Substantia nigra (tissue), 51 donors: ENCODE measurements at places on chromosomes 13 and 19.

GRCh38 chr19:5186293-5187050 lies 154.1 kb downstream of the PTPRS start:
- DNase-seq = no peak

DNA sequence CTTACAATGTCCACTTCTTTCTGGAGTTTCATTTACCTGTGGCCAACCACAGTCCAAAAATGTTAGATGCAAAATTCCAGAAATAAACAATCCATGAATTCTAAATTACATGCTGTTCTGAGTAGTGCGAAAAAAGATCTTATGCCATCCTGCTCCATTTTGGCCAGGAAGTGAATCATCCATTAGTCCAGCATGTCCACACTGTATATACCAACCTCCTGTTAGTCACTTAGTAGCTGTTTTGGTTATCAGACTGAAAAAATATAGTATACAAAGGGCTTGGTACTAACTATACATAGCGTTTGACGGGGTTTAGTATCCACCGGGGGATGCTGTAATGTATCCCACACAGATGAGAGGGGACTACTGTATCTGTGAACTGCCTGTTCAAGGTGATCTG lies 618.0 kb upstream of the ARGLU1 start:
- no peak for DNase-seq

GRCh38 chr13:41780715-41781706 lies 179.9 kb downstream of the VWA8 start:
- no peak for DNase-seq

DNA sequence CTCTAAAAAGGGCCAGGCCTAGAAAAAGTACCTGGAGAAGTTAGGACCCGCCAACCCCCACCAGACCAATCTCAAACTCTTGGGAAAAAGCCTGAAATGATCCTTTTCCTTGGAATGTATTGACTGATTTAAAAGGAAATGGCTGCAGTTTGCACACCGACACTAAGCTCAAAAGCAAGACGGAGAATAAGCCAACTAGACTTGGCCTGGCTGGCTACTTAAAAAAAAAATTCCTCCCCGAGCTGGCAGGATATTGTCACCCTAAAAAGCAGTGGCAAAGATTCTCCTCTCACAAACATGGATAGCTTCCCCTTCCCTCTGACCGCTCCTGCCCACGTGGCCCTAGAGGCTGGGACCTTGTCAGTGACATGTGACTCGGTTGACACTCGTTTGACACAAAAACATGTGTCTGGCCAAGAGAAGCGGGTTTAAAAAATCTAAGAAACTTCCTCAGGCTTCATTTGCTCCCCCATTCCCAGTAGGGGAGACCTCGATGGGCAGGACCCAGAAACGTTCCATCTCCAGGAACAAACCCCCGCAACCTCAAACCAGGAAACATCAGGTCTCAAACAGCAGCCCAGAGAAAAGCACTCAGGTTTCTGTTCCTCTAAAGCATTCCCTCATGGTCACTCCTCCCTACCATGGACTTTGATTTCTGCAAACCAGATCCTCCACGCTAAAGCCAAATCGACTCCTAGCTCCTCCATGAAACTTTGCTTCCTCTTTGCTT lies 1.3 kb downstream of the RFX1 start:
- no peak for DNase-seq

- no peak for DNase-seq
Observed at GRCh38 chr19:13747098-13747453, 17.2 kb upstream of the MRI1 start.

GRCh38 chr13:67855741-67856238 lies 625.7 kb upstream of the PCDH9 start:
- no peak for DNase-seq

DNA sequence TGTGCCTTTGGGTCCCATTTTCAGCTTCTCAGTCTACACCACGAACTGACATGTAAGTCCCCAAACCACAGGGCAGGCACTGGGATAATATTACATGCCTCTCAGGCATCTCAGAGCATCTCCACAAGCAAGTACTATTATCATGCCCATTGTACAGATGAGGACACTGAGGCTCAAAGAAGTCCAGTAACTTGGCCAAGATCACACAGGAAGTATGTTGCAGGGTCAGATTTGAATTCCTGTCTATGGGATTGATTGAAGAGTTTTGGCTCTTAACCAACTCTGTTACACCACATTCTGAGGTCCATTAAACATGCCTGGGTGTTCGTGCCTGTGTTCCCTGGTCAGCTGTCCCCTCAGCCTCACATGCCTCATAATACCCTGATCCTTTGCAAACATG lies 319.8 kb downstream of the FOXO1 start:
- no peak for DNase-seq

DNA sequence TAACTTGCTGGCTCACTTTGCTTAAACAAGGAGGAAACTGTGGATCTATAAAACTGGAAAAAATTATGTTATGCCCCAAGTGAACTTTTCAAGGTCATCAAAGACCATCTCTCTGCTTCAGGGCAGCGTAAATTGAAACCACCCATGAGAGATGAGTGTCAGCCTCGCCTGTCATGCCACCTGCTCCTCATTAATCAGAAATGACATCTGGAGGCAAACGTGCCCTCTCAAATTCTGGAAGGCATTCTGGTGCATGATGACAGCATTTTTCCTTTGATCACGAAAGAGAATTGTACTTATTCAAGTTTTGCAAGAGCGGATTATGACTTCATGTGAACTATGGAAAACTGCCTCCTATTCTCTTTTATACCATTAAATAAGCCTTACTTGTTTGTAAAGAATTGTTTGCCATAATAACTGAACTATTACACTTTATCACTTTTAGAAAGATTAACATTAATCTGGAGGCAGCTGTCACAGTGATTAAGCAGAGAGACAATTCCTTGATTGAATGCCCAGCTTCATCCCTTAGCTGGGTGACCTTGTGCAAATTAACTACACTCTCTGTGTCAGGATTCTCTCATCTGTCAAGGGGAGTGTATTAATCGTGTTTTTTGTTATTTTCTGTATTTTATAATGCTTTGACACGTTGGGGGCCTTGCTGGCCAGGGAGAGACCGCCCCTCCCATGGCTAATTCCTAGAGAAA lies 17.0 kb upstream of the SACS start:
- DNase-seq = no peak

GRCh38 chr13:45861322-45861721 lies 9.8 kb upstream of the SIAH3 start:
- no peak for DNase-seq

DNA sequence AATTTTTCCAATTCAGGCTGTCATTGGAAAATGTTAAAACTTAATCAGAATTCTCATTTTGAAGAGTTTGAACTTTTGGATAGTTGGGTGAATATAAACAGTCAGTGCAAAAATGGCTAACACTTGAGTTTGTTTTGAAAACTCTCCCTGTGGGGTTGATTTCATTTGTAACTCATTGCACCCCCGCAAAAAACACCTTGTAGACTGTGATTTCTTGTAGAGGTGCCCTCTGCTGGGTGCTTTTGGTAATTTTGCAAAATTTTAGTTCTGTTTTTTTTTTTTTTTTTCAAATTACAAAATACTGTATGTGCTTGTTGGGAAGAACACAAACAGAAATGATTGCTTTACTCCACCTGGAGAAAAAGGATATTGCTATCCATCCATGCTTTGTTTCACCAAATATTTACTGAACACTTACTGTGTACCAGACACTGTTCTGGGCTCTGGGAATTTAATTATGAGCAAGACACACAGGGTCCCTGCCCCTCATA lies 28.2 kb upstream of the GPI start:
- DNase-seq = no peak

DNA sequence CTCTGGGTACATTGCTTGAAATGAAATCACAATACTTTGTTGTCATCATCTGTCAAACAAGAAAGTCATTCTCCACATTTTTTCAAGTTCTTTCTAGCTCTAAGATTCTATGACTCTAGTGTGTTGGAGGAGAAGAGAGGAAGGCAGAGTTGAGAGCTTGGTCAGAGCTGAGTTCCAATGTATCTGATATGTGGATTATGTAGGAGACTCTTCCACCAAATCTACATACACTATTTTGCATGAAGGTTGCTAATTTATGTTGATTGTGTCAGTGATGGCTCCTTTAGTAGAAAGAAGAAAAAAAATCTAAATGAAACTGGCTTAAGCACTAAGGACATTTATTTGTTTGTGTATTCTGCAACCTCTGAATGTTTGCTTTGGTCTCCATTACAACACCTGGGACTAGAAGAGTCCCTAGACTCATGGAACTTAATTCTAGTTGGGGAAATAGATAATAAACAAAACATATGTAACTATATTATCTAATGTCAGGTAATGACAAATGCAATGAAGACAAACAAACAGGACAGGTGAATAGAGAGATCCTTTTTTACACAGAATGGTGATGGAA lies 691.9 kb downstream of the UQCRFS1 start:
- DNase-seq = no peak

- no peak for DNase-seq
Observed at GRCh38 chr19:17329366-17330261, 5.0 kb downstream of the ANO8 start.
